ENCODE measurements at places on chromosomes 4 and X.

DNA sequence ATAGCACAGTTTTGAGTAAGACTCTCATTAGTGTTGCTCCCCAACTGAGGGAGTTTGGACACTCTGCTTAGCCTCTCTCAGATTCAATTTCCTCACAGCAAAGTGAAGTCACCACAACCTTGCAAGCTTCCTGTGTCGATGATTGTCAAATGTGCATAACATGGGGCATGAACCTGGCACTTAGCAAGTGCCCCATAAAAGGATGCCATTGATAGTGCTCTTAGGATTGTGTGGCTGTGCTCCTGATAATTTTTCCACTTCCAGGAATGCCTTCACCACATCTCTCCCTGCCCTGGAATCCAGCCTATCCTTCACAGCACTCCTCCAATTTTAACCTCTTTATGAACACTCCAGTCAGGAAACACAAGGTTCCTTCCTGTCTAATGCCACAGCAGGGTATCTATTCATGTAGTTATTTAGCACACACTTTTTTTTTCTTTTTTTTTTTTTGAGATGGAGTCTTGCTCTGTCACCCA, 309.4 kb downstream of the PPP3CA start:
- DNase-seq: no peak

DNA sequence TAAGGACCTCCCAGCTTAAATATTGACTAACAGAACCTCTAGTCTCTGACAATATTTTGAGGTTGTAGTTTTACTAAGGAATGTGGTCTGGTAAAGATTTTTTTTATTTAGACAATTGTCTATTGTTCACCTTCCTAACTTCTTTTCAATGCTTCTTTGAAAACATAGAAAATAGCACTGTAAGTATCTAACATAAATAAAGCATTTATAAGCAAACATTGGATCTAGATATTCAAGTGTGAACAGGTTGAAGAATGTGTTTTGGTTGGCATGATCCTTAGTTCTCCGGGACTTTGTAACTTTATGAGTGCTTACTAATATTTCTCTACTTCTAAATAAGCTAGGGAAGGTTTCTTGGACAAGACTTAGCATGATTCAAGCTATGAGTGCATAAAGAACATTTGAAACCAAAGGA, 285.4 kb upstream of the ARSJ start:
- DNase-seq: no peak

- no peak for DNase-seq
These were observed 115.5 kb downstream of the SOX3 start for GRCh38 chrX:140389331-140389730.

- DNase-seq: no peak
These were observed 109.0 kb upstream of the RAPGEF2 start for GRCh38 chr4:158993891-158994290.

GRCh38 chr4:37447886-37448285, 203.3 kb downstream of the NWD2 start:
- no peak for DNase-seq

- DNase-seq: no peak
These were observed 178.3 kb downstream of the TMA16 start for GRCh38 chr4:163672751-163673150.

- no peak for DNase-seq
These were observed 120.8 kb downstream of the SH2D1A start for GRCh38 chrX:124467202-124467601.

- no peak for DNase-seq
These were observed 20.5 kb upstream of the TSR2 start for GRCh38 chrX:54419559-54420302.

GRCh38 chrX:154850957-154851611, 16.6 kb upstream of the SMIM9 start:
- DNase-seq: no peak

DNA sequence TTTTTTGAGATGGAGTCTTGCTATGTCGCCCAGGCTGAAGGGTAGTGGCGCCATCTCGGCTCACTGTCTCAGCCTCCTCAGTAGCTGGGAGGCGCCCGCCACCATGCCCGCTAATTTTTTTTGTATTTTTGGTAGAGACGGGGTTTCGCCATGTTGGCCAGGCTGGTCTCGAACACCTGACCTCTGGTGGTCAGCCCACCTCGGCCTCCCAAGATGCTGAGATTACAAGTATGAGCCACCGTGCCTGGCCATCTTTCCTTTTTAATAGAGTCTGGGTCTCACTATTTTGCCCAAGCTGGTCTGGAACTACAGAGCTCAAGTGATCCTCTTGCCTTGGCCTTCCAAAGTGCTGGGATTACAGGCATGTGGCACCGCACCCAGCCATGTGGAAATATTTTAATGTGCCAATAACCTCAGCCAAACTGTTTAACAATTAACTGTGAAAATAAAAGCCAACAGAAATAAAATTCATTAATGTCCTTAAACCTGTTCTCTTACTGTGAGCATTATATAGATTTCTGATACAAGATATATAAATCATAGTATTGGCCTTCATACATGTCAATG, 16.3 kb downstream of the PDS5A start:
- DNase-seq: no peak

DNA sequence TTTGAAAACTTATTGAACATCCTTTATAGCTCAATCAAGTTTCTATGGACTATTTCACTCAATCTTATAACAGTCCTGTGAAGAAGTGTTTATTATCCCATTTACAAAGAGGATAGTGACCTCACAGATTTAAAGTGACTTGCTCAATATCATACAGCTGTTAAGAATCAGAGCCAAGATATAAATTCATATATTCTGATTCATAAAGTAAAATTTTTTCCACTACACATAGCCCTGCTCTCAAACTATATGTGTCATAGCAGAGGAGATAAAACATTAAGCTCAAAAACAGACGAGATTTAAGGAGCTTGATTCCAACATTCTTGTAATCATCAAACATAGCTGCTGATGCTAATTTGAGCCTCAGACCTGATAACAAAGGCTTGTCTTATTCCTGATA, 226.8 kb downstream of the CAMK2D start:
- no peak for DNase-seq

GRCh38 chr4:185710487-185710995, 101.5 kb downstream of the SORBS2 start:
- no peak for DNase-seq

- DNase-seq: no peak
These were observed 55.6 kb downstream of the CYLC1 start for GRCh38 chrX:83916525-83916924.

- no peak for DNase-seq
These were observed 10.6 kb downstream of the OTC start for GRCh38 chrX:38363046-38363445.

Data from NCI-H1436 treated with DMSO at 0.1 percent for 48 hours (cell line).